Fibroblast of skin of right biceps (primary cell): ENCODE measurements at places on chromosomes 1 and 21.
A peak's percentile ranks its signal among the peaks of the same experiment; 100 is the strongest.

DNA sequence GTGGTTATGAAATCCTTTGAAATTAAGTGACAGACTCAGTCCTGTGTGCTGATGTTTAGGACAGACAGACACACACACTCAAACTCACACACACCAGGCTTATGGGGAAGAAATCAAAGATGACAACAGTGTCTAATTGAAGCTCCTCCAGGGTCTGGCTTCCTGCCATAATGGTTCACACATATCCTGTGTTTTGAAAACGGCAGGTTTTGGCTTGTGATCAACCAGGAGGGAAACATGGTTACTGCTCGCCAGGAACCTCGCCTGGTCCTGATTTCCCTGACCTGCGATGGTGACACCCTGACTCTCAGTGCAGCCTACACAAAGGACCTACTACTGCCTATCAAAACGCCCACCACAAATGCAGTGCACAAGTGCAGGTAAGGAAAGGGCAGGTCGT is 4.6 kb downstream of the MTARC1 start:
- peak; percentile 20 for DNase-seq

DNA sequence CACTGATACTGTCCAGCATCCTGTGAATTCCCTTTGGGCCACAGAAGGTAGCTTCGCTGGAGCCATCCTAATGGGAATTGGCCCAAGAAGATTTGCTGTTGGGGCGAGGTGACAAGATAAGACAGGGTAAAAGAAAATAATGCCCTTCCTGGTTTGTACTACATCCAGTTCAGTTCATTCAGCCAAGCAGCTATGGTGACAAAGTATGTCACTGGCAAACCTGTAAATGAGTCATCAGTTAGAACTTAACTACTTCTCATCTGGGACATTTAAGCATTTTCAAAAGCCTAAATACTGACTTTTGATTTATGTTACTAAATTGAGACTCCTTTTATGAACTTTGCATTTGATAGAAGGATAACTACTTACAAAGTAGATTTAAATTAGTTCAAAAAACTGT is 54.2 kb downstream of the WDR64 start:
- no peak for DNase-seq

- no peak for DNase-seq
Measured at GRCh38 chr1:30413606-30414005, 309.8 kb downstream of the MATN1 start.

GRCh38 chr1:213585402-213585801 is 402.4 kb upstream of the PROX1 start:
- DNase-seq, result no peak

DNA sequence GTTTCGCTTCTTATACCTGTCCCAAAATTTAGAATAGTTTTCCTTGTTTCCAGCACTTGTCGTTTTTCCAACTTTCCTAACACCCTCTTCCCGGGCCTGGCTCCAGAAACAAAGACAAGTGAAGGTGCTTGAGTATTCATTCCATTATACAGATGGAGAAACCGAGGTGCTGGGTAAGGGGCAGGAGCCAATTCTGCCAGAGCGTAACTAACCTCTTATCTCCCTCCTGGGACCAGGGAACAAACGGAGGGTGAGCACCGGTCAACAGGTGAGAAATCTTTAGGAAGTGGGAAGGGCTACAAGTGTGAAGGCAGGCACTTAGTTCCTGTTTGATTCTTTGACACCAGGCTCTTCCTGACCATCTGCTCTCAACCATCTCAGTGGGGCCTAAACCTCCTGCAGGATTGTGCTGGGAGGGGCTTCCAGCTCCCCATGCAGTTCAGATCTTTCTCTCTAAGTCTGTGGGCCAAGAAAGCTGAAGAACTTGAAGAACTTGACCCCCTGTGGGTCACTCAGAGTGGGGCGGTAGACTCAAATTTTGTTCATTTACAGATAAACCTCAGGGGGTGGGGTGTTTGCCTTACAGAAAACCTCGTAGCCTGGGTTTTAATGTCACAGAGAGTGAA is 8.7 kb downstream of the PLXNA2 start:
- no peak for DNase-seq

DNA sequence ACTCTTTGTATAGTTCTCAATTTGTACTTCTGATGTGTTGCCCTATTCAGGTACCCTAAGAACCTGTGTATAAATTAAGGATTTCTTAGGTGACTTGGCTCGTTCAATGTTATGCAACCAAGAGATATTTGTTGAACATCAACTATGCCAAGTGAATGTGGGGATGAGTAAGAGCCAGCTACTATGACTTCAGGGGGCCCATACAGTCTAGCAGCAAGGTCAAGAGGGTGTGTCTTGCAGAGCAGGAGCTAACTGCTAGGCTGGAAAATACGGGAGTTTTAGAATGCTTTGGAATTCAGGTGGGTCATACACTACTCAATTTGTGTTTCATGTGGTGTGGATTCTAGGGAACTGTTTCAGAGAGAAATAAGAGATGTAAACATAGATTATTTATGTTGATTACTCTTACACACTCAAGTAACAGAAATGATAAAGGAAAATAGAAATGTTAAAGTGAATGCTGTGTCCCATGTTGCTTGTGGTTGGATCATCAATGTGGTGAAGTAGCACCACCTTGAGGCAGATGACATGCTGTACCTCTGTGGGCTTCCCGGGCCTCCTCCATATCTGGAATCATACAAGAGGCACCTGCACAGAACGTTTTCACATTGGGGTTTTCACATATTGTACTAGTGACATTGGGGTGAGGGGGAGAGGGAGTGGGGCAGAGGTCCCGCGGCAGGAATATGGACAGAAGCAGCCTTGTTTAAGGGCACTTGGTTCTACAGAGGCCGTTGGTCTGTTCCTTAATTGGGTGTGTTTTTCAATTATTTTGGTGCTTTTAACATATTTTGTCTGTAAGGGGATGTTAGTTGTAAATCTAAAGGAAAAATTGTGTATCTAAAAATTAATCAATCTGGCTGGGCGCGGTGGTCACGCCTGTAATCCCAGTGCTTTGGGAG is 12.4 kb downstream of the ARPC5 start:
- peak; percentile 65 for DNase-seq

- DNase-seq, result no peak
Measured at GRCh38 chr1:55380355-55380970, 165.3 kb upstream of the USP24 start.

- DNase-seq, result no peak
Measured at GRCh38 chr1:44296086-44296485, 59.0 kb downstream of the ERI3 start.

DNA sequence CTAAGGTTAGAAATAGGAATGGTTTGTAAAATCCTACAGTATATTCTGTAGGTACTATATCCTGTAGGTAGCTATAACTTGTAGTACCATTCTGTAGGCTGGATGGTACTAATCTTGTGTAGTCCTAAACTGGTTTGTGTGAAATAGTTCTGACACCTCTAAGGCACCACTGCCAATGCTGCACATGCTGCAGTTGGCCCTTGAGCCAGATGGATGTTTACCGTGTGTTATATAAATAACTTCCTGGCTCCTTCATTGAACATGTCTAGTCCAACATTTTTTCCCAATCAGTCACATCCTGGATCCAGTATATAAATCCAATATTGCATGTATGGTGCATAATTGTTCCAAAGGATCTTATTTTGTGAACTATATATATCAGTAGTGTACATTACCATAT is 89.5 kb upstream of the GNG4 start:
- peak; percentile 84 for DNase-seq

DNA sequence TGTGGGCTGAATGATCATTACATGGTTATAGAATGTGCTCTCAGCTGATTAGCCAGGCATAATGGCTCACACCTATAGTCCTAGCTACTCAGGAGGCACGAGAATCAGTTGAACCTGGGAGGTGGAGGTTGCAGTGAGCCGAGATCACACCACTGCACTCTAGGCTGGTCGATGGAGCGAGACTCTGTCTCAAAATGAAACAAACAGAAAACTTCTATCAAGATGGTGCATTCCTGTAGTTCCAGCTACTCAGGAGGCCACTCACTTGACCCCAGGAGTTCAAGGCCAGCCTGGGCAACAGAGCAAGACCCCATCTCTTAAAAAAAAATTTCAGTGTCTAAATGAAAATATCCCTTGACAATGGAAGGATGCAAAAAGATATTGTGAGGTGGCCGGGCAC is 10.9 kb downstream of the TIMM17A start:
- DNase-seq, result no peak

GRCh38 chr1:89274411-89274857 is 1.8 kb upstream of the GBP5 start:
- peak; percentile 84 for DNase-seq

GRCh38 chr1:78004719-78005447 is at the start of gene DNAJB4:
TSS of gene DNAJB4 (plus strand) at chr1:78004939. CDS start at chr1:78005111, 172 bp downstream.
- DNase-seq, result peak; percentile 98

DNA sequence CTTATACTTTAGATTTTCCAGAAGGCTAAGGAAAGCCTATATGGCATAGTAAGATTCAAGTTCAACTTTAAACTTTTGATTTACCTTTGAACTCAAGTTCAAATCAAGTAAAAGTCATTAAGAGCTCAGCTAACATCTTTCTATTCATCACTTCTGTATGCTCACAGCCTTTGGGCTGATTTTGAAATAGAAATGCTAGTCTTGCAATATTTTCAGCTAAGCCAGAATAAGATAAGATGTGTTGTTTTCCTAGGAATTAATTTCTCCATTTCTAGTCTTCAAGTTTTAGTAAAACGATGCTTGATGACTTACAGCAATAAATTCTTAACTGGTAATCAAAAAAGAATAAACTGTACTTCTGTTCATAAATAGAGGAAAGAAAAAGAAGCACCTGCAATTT is 35.6 kb downstream of the ATP1B1 start:
- DNase-seq, result no peak

GRCh38 chr1:223319905-223320580 is 43.9 kb downstream of the SUSD4 start:
- no peak for DNase-seq

GRCh38 chr1:226582966-226583365 is 34.4 kb downstream of the STUM start:
- no peak for DNase-seq

DNA sequence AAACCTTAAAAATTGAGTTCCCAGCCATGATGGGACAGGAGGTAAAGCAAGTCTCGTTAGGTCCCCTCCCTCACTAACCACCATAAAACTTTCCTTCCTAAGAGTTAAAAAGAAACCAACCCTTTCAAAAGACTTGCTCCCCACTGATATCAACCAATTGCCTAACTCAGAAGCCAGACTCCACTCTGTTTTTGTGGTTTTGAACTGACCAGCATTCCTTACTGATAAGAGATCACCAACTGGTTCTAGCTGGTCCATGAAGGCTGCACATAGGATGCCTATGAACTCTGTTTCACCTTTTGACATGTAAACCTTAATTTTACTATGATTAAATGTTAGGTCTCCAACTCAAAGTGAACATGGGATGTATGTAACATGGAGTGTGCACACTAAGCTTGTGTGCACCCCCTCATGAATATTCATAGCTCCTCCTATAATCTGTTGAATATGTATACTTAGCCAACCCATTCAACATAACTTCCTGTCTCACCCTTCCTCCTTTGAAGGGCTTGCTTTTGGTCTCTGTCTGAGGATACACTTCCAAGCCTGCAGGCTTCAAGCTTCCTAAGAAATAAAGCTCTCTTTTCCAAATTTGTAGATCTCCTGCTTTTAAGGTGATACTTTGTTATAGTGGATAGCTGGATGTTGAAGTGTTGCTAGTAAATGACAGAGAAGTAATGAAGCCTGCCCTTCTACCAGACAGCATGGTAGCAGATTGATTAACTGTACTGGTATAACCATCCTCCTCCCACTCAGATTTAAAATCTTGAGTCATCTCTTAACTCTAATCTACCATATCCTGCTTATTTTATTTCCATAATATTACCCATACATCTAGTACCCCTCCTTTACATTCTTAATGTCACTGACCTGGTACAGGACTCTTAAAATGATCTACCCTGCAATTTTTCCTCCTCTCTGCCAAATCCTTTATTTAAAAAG is 95.6 kb downstream of the ZNF644 start:
- DNase-seq, result peak; percentile 65

DNA sequence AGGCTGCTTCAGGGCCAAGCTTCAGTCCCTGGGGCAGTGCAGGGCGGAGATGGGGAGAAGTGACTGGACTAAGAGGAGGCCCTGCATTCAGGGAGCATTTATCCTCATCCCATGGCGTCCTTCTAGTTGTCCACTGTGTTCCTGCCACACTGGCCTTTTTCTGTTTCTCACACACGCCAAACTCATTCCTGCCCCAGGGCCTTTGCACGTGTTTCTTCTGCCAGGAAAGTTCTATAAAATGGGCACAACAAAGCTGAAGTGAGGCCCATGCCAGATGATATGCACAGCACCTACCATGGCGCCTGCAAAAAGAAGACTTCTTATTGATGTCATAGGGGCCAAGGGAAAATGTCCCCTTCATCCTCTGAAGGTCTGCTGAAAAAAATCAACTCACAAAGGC is 24.3 kb downstream of the MROH7 start:
- DNase-seq, result no peak

GRCh38 chr1:36673202-36673601 is 190.5 kb upstream of the CSF3R start:
- no peak for DNase-seq

DNA sequence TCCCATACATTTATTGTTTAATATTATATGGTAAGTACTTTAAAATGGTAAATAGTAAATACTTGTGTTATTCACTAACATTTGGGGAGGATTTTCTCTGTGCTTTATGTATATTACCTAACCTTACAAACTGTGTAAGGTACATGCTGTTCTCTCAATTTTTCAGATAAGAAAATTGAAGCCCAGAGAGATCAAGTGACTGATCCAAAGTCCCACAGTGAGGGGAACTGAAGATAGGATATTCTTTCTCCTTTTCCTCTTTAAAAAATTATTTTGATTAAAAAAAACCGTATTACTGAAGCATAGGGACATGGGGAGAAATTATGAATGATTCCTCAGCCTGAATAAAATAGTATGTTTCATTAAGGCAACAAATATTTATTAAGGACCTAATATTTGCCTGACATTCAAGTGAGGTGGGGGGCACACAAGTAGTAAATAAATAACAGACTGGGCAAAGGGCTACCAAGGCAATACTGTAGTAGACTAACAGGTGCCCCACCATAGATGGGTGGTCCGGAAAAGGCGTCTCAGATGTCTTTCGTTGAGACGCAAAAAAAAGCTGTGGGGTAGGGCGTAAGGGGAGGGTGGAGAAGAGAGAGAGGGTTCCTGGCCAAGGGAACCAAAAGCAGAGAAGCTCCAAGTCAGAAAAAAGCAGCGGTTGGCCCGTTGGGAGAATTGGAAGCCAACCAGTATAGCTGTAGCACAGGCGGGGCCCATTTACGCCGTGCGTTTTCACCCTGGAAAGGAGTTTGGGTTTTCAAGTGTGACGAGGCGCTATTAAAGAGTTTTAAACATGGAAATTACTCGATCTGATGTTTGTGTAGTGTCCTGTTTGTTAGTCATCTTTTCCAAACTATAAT is 944 bp upstream of the AGO3 start:
- DNase-seq, result peak; percentile 48
